ENCODE measurements at places on chromosomes 2 and 18.

DNA sequence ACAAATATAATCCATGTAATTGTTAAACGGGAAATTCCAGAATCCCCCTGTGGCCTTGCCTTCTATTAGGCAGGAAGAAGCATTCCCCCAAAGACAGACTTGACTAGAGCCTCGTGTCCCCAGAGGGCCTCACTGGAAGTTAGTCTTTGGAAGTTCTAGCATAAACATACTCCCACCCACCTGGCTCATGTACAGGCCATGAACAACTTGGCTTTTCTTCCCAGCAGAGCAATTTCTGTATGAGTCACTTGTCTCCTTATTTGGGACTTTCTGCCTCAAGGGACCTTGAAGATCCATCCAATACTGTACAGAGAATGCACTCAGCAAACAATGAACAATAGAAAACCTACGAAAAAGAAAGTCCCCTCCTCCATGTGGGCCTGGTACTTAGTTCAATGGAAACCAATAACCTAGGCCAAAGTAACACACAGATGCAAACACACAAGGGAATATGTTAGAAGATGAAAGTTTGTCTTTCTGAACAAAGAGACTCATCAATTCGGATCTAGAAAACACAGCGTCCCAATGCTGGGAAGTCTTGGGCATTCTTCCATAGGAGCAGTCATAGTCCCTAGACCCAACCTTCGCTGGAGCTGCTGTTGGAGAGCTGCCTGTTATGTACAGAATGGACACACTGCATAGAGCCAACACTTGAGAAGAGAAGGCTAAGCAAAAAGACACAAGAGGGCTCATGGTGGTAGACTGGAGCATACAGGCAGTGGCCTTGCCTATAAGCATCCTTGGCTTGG, 303.5 kb downstream of the HRH4 start:
- DNase-seq: no peak

GRCh38 chr2:191728750-191729624, 51.1 kb downstream of the NABP1 start:
- no peak for DNase-seq

- no peak for DNase-seq
Measured at GRCh38 chr2:217801115-217801531, 201.7 kb downstream of the TNS1 start.

DNA sequence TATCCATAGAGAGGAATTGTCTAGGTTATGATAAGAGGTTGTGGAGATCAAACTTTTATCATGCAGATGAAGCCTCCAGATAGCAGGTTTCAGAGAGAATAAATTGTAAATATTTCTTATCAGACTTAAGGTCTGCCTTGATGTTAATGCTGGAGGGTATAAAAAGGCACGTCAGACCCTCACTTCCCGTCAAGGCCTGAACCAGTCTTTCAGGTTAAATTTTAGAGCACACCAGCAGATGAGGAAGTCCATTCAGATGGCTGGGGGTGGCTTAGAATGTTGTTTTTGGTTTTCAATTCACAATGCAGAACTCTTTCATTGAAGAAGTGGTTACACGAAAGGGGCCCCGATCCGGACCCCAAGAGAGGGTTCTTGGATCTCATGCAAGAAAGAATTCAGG, 144.4 kb upstream of the FBXO11 start:
- no peak for DNase-seq

- DNase-seq: no peak
Measured at GRCh38 chr2:21837168-21837960, 713.6 kb downstream of the TDRD15 start.

DNA sequence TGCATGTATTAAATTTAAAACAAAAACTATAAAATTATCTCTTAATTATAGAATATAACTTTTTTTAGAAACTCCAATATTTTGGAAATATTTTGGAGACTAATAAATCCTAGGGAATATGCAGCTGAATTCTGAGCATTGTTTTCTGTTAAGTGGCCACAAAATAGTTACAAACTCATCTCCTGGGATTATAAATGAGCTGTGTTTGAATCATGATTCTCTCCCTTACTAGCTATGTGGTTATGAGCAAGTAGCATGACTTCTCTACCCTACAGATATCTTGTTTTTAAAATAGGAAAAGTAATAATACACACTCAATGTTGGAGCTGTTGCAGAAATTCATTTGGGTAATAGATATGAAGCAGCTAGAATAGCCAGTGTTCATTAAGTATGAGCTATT, 137.9 kb upstream of the ITGA4 start:
- DNase-seq: no peak
